ENCODE measurements at places on chromosomes 1 and 21.
A peak's percentile ranks its signal among the peaks of the same experiment; 100 is the strongest.

DNA sequence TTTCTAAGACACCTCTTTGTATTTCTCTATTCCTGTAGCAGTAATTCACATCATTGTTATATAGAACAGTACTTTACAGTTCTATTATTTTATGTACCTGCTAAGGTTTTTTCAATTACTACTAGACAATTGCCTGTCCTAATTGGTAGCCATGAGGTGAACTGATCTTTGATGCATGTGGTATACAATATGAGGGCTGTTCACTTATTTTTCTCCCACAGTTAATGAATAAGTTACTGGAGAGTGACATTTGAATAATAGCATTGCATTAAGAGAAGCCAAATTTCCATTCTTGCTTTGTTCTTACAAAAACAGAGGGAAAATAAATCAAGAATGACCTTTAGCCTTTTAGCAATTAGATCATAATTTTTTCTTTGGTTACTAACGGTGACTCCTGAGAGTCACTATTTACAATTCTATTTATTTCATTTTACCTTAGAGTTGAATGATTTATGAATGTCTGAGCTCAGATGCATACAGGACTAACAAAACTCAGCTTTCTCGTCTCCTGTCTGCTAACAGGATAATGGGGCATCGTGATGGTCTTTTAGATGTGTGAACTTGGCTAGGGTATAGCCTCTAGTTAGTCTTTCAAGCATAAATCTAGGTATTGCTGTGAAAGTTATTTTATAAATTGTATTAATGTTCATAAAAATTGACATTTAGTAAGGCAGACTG, 54.1 kb downstream of the OLFM3 start:
- no peak for DNase-seq

GRCh38 chr1:233505130-233505529, 108.8 kb upstream of the KCNK1 start:
- no peak for DNase-seq

DNA sequence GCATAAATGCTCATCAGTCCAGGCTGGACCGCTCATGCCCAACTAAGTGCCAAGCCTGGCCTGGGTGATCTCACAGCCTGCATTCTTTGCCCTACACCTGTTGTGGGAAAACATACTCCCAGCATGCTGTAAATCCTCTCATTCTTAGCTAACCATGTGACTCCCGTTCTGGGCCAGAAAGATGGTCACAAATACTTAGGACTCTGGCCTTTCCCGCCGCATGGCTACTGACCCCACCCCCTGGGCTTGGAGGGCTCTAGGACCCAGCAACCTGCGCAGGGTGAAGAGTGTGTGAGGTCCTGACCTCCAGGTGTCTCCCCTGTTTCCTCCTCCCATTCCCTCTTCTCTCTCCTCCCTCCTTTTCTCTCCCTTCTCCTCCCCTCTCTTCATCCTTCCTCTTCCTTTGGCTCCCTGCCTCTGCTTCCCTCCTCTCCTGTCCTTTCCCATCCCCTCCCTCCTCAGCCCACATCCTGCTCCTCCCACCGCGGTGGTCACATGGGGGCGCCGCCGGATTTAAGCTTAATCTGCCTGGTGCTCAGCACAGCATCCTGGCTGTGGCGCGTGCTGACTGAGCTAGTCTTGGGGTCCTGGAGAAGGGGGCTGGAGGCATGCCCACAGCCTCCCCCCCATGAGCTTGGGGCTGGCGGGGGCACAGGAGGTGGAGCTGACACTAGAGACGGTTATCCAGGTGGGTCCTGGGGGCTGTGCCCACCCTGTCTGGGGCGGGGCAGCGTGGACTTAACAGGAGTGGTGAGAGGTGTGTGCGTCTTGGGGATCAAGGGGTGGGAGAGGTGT, at the start of gene CROCC:
TSS of gene CROCC (plus strand) at position 541 of the 795 bp plus-strand sequence. CDS start at position 629, 88 bp downstream.
- DNase-seq, result peak; percentile 68

DNA sequence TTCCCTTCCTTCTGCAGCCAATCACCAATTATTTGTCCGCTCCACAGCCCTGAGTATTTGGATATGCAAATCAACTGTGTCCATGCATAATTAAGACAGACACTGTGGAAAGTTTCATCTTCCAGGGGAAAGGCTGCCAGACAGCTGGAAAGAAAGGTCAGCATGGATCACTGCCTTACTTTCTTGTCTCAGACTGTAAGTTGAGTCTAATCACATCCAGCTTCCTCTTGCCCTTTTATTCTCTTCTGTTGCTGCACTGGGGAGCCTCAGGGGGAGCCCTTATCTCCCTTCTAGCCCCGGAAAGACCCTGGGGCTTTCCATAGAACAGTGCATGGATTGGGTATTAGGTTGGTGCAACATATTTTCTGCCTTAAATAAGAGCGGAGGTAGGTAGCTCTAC, 182.9 kb downstream of the OMA1 start:
- no peak for DNase-seq

- peak; percentile 32 for DNase-seq
Measured at GRCh38 chr1:145918992-145919939, 749 bp upstream of the PEX11B start.

GRCh38 chr1:218851586-218851985, 322.1 kb upstream of the LYPLAL1 start:
- DNase-seq, result no peak

DNA sequence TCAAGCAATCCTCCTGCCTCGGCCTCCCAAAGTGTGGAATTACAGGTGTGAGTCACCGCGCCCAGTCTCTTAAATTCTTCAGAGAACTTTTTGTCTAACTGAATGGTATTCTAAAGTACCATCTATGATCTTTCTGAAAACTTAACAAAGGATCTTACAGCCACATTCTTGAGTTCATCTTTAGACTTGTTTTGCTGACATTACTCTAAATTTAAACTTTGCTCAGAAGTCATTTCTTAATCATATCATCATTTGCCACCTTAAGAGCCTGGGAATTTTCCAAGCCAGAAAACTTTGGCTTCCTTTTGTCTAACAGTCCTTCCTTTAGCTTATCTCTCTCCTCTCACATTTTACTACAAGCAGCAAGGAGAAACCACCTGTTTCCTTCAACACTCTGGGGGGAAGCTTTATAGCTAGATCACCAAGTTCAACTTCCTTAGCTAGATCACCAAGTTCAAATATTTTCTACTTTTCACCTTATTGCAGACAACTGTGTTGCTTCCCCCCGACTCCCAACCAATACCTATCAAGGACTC, 5.4 kb upstream of the ZBTB8A start:
- no peak for DNase-seq

- no peak for DNase-seq
Measured at GRCh38 chr1:61887076-61887867, 145.0 kb downstream of the PATJ start.

DNA sequence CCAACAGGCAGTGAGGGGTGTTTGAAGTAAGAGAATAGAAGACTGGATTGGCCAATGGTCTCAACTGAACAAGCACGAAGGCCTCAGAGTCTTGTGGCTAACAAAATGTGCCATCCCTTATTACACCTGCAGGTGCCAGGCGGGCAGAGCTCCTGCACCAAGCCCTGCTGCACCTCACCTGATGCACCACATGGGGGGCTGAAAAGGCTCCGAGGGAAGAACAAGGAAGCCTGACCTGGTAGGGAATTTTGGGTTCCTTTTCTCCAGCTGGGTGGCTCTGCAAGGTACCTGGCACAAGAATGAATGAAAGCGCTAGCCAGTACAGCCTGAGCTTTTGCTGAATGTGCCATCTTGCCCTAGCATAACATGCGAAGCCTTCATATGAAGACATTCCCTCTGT, 9.7 kb downstream of the HSD3B1 start:
- no peak for DNase-seq

- no peak for DNase-seq
Measured at GRCh38 chr1:33029921-33030320, 6.8 kb downstream of the AK2 start.

- DNase-seq, result no peak
Measured at GRCh38 chr1:61519631-61520030, 205.3 kb downstream of the TM2D1 start.

- no peak for DNase-seq
Measured at GRCh38 chr1:175217721-175218531, 25.4 kb upstream of the KIAA0040 start.

GRCh38 chr1:188499690-188500089, 1670.9 kb downstream of the PLA2G4A start:
- DNase-seq, result no peak

DNA sequence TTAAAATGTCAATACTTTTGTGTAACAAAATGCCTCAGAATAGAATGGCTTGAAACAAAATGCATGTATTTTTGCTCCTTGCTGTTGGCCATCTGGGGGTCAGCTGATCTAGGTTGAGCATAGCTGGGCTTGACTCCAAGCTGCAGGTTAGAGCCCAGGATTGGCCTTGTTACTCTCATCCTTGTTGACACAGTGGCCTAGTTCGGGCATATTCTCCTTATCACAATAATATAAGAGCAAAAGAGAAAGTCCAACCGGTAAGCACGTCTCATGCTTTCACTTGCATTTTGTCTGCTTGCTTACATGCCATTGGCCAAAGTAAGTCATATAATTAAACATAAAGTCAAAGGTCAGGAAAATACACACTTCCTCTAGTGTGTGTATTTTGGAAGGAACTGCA, 456.2 kb downstream of the KCNT2 start:
- no peak for DNase-seq

DNA sequence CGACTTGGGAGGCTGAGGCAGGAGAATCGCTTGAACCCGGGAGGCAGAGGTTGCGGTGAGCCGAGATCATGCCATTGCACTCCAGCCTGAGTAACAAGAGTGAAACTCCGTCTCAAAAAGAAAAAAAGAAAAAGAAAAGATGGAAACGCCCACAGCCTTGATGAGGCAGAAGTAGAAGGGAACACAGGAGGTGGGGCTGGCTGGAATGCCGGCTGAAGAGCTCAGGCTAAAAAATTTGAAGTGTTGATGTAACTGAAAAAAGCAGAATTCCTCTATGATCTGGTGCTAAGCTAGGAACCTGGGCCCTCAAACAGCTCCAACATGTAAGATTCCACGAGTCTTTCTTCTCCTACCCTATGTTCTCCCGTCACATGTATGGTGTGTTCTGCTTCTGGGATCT, 53.6 kb downstream of the SLC66A1 start:
- no peak for DNase-seq

DNA sequence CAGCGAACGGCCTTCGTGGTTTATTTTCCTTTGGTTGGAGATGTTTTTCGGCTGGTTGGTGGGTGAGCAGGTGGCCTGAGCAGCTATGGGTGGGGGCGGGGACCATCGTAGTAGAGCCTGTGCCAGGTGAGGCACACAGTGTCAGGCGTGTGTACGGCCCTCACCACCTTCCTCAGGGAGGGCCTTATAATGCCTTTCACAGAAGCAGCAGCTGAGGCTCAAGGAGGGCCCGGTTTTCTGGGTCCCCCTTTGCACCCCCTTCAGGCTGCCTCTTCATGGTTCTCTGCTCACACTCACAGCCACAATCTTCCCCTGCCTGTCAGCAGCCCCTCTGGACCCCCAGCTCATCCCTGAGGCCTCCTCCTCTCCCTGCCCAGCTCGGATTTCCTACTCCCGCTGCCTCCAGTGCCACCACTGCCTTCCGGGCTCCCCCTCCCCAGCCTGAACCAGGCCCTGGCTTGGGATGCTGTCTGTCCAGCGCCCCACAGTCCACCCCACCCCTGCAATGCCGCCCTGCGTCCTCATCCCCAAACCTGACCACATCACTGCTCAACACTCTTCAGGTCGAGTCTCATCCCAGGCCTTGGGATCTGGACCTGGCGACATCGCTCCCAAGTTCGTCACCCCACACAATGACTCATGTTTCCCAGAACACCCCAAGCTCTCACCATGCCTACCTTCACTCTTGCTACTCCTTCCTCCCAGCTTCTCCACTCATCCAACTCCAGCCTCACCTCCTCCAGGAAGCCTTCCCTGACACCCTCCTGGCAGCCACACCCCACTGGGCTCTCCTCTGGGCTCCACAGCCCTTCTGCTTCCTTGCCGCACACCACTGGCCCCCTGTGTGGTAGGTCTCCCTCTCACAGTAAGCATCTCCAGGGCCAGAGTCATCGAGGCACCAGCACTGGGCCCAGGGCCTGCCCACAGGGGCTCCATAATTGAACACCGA, 53.9 kb downstream of the DMRTB1 start:
- DNase-seq, result no peak

- peak; percentile 33 for DNase-seq
Measured at GRCh38 chr1:13513895-13514546, at the start of gene LRRC38. Gene LRRC38 (minus strand): TSS chr1:13514003. CDS start chr1:13513593, 410 bp downstream.

DNA sequence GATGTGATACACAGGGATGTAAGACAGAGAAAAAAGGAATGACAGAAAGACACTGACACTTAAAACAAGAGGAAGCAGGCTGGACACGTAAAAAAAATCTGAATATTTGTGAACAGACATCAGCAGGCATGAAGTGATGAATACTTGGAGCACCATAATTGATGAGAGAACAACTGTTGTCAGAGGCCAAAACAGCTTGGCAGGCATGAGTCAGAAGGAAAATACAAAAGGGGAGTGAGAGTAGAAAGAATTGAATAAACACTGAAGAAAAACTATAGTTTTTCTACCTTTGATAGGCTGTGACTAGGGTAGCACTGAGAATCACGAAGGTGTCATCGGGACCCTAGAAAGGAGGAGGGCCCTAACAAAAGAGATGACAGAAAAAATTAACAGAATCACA, 21.6 kb upstream of the GUCA2A start:
- DNase-seq, result no peak

- DNase-seq, result no peak
Measured at GRCh38 chr21:34535886-34536285, 23.9 kb upstream of the KCNE1 start.

DNA sequence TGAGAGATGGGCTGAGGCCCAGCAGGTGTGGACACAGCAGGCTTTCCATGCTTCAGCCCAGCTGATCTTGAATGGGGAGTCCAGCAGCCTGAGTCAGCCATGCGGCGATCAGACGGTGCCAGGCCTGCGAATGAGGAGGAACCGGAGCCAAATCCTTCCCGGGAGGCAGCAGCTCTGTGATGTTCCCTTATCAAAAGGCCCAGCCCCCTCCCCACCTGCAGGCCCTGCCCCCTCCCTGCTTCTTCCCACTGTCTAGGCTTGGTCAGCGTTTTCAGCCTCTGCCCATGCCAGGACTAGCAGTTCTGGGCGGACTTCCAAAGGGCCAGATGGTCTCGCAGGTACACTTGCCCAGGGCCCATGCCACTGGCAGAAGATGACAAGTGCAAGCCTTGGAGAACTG, 253.8 kb downstream of the KAZN start:
- no peak for DNase-seq

DNA sequence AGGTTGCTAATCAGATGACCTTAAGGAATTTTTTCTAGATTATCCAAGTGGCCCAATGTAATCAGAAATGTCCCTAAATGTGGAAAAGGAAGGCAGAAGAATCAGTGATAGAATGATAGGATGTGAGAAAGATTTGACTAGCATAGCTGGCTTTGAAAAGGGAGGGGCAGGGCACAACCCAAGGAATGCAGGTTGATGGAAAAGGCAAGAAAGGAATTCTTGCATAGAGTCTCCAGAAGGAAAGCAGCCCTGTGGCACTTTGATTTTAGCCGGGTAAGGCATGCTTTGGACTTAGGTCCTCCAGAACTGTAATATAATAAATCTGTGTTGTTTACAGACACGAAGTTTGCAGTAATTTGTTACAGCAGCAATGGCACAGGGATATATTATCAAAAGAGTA, 375.7 kb upstream of the B3GALT2 start:
- no peak for DNase-seq

Measured in activated CD4-positive, alpha-beta T cell treated with anti-CD3 and anti-CD28 coated beads for 48 hours (primary cell).